ENCODE measurements at places on chromosomes 4 and X. TPM values are rescaled to one million over a fixed set of nuclear protein-coding genes. Genes with fewer than 3 reads are reported as not detected.

Gene MAOA
- total RNA-seq: 0.60 TPM

GRCh38 chr4:164935363-164935762, 42.1 kb downstream of the TRIM61 start:
- no peaks in the 10 kb centered on the region for H3K36me3 ChIP-seq
- no peak overlapping the region for H3K4me3 ChIP-seq
- no peak overlapping the region for H3K27ac ChIP-seq
- H3K27me3 ChIP-seq: peaks cover 23% of the 10 kb centered on the region

GRCh38 chr4:57404483-57404882, 294.3 kb upstream of the IGFBP7 start:
- no peaks in the 10 kb centered on the region for H3K36me3 ChIP-seq
- H3K4me1 ChIP-seq: no peaks in the 10 kb centered on the region
- H3K27ac ChIP-seq: no peak overlapping the region
- no peak for DNase-seq

Gene S100G
- total RNA-seq: not detected

GRCh38 chr4:118682928-118683327, 2.3 kb upstream of the METTL14 start:
- peaks cover 24% of the 10 kb centered on the region for H3K4me1 ChIP-seq
- peaks cover 5% of the 10 kb centered on the region for H3K36me3 ChIP-seq
- H3K27me3 ChIP-seq: no peaks in the 10 kb centered on the region
- H3K4me3 ChIP-seq: no peak overlapping the region
- H3K27ac ChIP-seq: no peak overlapping the region

DNA sequence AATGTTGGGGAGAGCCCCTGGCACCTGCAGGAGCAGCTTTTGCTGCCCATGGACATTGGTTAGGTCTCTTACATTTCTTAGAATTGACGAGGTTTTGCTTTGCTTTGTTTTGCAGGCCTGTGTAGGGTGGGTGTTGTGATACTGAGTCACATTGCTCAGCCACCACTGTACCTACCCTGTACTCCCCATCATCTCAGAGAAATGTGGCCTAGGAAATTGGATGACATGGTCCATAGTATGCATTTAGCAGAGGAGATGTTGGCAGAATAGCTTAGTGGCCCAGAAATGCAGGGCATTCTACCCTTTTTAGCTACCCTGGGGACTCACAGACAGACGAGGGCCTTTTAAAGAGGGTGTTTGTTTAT, 43.7 kb downstream of the IL21 start:
- peaks cover 29% of the 10 kb centered on the region for H3K4me1 ChIP-seq
- H3K36me3 ChIP-seq: no peaks in the 10 kb centered on the region
- DNase-seq: no peak
- peak overlapping the region; percentile 47 for H3K27ac ChIP-seq
- peaks cover 14% of the 10 kb centered on the region for H3K27me3 ChIP-seq
- peak overlapping the region; percentile 12 for H3K4me3 ChIP-seq

- peaks cover 13% of the 10 kb centered on the region for H3K27me3 ChIP-seq
- no peak overlapping the region for H3K4me3 ChIP-seq
Measured at GRCh38 chr4:47642191-47642830, 157.2 kb downstream of the ATP10D start.

Gene NRK
- not detected for total RNA-seq

Gene DAPP1
- total RNA-seq: 37.9 TPM

- DNase-seq: no peak
- H3K4me3 ChIP-seq: no peak overlapping the region
- H3K4me1 ChIP-seq: no peaks in the 10 kb centered on the region
- H3K27me3 ChIP-seq: peaks cover 14% of the 10 kb centered on the region
- no peak overlapping the region for H3K27ac ChIP-seq
Measured at GRCh38 chrX:153304988-153305736, 16.4 kb downstream of the PNMA6F start.

- peak overlapping the region; percentile 96 for H3K27ac ChIP-seq
- H3K36me3 ChIP-seq: peaks cover 21% of the 10 kb centered on the region
- H3K27me3 ChIP-seq: no peaks in the 10 kb centered on the region
- peak; percentile 50 for DNase-seq
Measured at GRCh38 chr4:39698424-39699009, 581 bp downstream of the UBE2K start.

DNA sequence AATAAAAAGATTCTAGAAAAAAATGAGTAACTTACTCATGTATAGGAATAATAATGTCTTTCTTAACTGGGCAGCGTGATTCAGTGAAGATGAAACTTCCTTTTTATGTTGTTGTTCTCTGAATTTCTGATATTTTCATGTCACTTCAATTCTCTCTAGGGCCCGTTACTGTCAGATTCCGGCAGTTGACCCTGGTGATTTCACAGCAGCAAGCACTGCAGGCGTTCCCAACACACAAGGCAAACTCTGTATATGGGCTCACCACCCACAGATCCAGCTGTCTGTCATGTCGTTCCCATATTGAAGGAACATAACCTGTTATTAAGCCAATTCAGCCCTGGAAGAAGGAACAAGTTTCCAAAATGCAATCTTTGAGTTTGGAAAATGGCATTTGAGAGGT, 288.3 kb upstream of the GALNTL6 start:
- no peak overlapping the region for H3K4me3 ChIP-seq
- H3K27ac ChIP-seq: no peak overlapping the region
- no peak for DNase-seq

DNA sequence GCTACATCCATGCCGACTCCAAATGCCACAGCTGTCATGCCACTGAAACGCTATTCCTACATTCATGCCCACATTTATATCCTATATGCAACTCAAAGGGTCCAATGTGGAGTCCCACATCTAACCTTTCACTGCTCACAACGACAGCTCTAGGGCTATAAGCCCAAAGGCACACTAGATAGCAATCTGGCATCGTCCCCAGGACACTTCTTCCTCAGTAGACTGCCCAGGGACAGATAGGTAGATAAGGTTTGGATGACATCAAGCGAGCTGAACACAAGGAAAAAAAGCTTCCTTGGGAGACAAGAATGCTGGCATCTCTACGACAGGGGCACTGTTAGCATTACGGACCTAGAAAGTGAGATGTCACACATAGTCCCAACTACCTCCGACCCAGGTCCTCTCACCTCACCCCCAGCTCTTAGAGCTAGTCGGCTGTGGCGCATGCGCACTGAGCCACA, 685 bp downstream of the RAB9B start:
- DNase-seq: no peak
- H3K4me1 ChIP-seq: no peaks in the 10 kb centered on the region
- peaks cover 13% of the 10 kb centered on the region for H3K27me3 ChIP-seq
- H3K36me3 ChIP-seq: no peaks in the 10 kb centered on the region
- H3K4me3 ChIP-seq: peak overlapping the region; percentile 76

- H3K4me1 ChIP-seq: no peaks in the 10 kb centered on the region
- peaks cover 15% of the 10 kb centered on the region for H3K27me3 ChIP-seq
- no peak overlapping the region for H3K27ac ChIP-seq
- H3K36me3 ChIP-seq: no peaks in the 10 kb centered on the region
- DNase-seq: no peak
Measured at GRCh38 chr4:10960389-10960788, 275.8 kb upstream of the CLNK start.

DNA sequence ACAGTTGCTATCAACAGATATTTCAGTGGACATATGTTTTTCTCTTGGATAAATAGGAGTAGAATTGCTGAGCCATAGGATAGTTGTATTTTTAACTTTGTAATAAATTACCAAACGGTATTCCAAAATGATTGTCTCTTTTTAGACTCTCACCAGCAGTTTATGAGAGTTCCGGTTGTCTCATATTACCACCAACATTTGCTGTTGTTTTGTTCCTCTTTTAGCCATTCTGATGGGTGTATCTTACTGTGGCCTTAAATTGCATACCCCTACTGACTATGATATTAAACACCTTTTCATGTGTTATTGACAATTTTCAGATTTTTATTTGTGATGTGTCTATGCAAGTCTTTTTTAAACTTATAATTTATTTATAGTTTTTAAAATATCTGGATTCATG, 39.7 kb downstream of the SNX25 start:
- DNase-seq: no peak
- H3K36me3 ChIP-seq: peaks cover 29% of the 10 kb centered on the region
- peaks cover 31% of the 10 kb centered on the region for H3K4me1 ChIP-seq

DNA sequence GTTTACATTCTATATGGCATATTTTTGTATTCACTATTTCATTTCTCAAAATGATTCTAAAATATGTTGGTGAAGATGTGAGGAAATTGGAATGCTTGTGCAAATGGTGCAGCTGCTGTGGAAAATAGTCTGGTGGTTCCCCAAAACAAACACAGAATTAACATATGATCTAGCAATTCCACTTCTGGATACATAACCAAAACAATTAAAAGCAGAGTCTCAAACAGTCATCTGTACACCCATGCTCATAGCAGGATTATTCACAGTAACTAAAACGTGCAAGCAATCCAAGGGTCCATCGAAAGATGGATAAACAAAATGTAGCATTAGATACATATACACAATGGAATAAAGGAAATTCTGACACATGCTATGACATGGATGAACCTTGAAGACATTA, 204.8 kb downstream of the FBXW7 start:
- H3K27ac ChIP-seq: no peak overlapping the region
- no peak for DNase-seq
- no peak overlapping the region for H3K4me3 ChIP-seq
- peaks cover 34% of the 10 kb centered on the region for H3K36me3 ChIP-seq

Gene EDA
- 1.3 TPM for total RNA-seq

DNA sequence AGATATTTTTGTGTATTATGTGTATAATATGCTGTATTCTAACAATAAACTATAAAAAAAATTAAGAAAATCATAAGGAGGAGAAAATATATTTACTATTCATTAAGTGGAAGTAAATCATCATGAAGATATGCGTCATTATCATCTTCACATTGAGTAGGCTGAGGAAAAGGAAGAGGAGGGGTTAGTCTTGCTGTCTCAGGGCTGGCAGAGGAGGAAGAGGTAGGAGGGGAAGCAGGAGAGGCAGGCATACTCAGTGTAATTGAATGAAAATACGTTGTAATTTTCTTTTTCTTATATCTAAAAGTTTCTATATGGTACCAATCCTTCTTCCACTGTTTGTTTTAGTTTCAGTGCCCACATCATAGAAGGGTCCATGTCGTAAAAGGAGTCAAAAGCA, 9.8 kb upstream of the TMEM185A start:
- H3K36me3 ChIP-seq: no peaks in the 10 kb centered on the region
- H3K27me3 ChIP-seq: no peaks in the 10 kb centered on the region
- H3K4me1 ChIP-seq: no peaks in the 10 kb centered on the region
- no peak overlapping the region for H3K4me3 ChIP-seq
- DNase-seq: no peak

GRCh38 chrX:44342866-44343265, 606 bp downstream of the EFHC2 start:
- H3K36me3 ChIP-seq: no peaks in the 10 kb centered on the region
- peaks cover 8% of the 10 kb centered on the region for H3K4me1 ChIP-seq
- H3K27me3 ChIP-seq: no peaks in the 10 kb centered on the region

- no peaks in the 10 kb centered on the region for H3K36me3 ChIP-seq
- H3K27me3 ChIP-seq: no peaks in the 10 kb centered on the region
- H3K4me3 ChIP-seq: no peak overlapping the region
- no peak for DNase-seq
- no peak overlapping the region for H3K27ac ChIP-seq
- H3K4me1 ChIP-seq: no peaks in the 10 kb centered on the region
Measured at GRCh38 chrX:86348669-86349068, 200.4 kb downstream of the DACH2 start.

DNA sequence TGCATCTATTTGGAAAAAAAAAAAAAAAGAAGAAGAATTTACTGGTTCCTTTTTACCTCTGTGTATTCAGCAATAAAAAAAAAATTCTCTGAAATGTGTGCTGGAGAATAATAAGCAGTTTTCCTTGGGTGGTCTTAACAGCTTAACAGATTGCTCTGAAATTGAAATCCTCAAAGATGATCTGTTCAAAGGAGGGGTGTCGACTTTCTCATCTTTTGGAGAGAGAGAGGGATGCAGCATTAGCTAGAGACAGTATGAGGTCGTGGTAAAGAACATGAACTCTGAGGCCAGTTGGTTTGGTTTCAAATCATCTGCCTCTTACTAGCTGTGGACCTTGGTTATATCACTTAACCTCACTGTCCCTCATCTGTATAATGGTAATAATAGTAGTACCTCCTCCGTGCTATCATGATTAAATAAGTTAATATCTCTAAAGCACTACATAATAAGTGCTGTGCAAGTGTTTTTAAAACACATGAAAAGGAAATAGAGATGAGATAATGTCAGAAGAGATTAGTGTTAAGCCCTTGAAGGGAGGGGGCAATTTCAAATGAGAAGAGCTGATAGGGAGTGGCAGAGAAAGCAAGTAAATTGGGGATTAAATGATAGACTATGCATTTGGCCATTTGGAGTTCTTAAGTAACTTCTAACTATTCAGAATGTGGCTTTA, 109.9 kb upstream of the LIMCH1 start:
- H3K27me3 ChIP-seq: peaks cover 4% of the 10 kb centered on the region
- H3K4me3 ChIP-seq: no peak overlapping the region
- no peaks in the 10 kb centered on the region for H3K4me1 ChIP-seq
- H3K36me3 ChIP-seq: no peaks in the 10 kb centered on the region
- H3K27ac ChIP-seq: no peak overlapping the region

- no peaks in the 10 kb centered on the region for H3K4me1 ChIP-seq
- no peak overlapping the region for H3K27ac ChIP-seq
- H3K36me3 ChIP-seq: no peaks in the 10 kb centered on the region
Measured at GRCh38 chr4:146567396-146567795, 45.7 kb upstream of the SLC10A7 start.

DNA sequence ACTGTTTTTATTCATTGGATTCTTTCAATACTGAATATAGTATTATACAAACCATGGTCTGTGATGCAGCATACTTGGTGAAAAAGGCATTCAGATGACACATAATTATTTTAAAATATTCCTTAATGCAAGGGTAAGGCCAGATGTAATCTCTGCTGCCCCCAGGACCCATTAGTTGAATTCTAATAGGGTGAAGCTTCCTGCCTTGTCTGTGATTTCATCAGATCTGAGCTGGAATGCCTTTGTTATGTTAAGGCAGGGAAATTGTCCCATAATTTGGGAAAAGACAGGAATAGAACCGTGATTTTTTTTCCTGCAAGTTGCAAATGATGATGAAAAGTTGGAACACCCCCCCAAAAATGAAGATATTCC, 26.1 kb downstream of the ZRSR2 start:
- DNase-seq: no peak
- peaks cover 55% of the 10 kb centered on the region for H3K4me1 ChIP-seq
- peak overlapping the region; percentile 90 for H3K27ac ChIP-seq
- no peaks in the 10 kb centered on the region for H3K27me3 ChIP-seq

DNA sequence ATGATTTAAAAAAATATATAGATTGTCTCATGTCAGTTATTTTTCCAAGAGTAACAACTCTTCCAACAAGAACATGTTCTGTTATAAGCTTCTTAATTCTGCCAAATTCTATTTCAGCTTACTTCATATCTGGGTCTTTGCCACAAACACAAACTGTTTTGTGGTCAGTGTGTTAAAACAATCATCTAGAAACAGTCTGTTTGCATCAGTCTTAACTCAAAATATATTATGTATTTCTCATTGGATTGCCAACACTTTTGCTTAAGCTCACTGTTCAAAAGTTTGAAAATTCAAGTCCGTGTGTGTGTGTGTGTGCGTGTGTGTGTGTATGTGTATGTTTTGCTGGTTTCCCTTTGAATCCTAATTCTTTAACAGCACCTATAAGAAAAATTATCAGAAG, 752.3 kb upstream of the NDST4 start:
- no peak overlapping the region for H3K27ac ChIP-seq
- no peaks in the 10 kb centered on the region for H3K4me1 ChIP-seq
- no peak for DNase-seq
- no peaks in the 10 kb centered on the region for H3K36me3 ChIP-seq
- H3K4me3 ChIP-seq: no peak overlapping the region

GRCh38 chr4:69860521-69861298, 765 bp upstream of the SULT1E1 start:
- H3K4me3 ChIP-seq: no peak overlapping the region
- no peaks in the 10 kb centered on the region for H3K4me1 ChIP-seq
- no peaks in the 10 kb centered on the region for H3K36me3 ChIP-seq
- no peak overlapping the region for H3K27ac ChIP-seq
- no peaks in the 10 kb centered on the region for H3K27me3 ChIP-seq

GRCh38 chr4:39279416-39279815, 86.7 kb downstream of the RFC1 start:
- H3K4me1 ChIP-seq: no peaks in the 10 kb centered on the region
- no peak for DNase-seq
- H3K4me3 ChIP-seq: no peak overlapping the region
- no peak overlapping the region for H3K27ac ChIP-seq
